ENCODE measurements at places on chromosomes 3 and 15.

DNA sequence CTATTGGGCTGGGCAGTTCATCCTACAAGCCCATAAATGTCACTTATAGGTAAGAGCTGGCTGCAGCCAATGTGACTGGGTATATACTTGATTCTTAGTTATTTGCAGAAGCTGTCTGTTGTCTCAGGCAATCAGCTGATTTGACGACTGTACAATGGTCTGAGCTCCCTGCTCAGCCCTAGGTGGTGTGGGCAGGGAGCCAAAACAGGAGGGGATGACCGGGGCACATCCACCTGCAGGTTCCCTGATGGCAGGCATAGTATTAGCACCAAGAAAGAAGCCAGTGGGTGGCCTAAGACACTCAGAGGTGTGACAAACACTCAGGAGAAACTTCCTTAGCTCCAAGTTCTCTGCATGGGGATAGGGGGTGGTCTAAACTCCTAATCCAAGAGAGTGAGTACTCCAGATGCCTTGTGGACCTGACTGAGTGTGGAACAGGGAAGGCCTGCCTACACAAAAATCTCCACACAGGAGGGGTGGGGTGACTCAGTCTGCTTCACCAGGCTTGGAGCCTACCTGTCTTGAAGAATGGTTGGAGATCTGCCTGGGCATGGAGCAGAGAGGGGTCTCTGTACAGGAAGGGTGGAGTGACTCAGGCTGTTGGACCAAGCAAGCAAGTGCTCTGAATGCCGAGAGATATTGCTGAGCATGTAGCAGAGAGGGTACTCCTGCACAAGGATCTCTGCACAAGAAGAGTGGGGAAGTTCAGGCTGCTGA lies 690.4 kb upstream of the NAALADL2 start:
- no peak for DNase-seq

- no peak for DNase-seq
Observed at GRCh38 chr3:172449466-172450149, 1.4 kb upstream of the GHSR start.

GRCh38 chr3:16723978-16724377 lies 118.8 kb upstream of the DAZL start:
- no peak for DNase-seq

DNA sequence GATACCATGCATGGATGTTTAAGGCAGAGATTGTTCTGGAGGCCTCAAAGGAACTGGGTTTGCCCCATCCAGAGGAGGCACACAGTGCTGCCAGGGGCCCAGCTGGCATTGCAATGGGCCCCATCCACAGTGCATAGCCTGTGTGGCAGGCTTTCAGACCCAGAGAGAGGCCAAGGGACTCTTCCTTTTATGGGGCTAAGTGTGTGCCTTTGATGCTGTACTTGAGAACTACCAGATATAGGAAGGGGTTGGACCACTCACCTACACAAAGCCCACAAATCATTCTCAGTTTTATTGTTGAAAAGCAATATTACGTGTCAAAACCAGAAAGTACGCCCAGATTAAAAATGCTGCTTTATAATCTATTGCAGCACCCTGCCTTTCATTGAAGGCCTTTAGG lies 134.9 kb downstream of the EPHB1 start:
- DNase-seq, result no peak

- no peak for DNase-seq
Observed at GRCh38 chr15:38854506-38854905, 289.9 kb upstream of the RASGRP1 start.

DNA sequence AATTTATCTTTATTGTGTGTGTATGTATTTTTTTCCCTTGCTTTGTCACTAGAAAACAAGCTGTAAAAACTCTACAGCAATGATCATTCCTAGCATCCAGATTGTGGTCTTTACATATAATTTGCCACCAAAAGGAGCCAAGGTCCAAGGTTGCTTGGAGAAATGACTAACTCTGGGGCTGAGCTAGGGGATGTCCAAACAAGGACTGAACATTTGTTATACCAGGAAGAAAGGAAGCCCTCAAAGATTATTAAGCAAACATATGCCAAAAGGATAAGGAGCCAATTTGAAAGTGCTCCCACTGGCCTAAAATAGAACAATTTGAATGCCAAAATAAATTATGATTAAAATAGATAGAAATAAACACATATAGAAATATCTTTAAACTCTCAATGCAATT lies 293.3 kb downstream of the ZIC1 start:
- no peak for DNase-seq

DNA sequence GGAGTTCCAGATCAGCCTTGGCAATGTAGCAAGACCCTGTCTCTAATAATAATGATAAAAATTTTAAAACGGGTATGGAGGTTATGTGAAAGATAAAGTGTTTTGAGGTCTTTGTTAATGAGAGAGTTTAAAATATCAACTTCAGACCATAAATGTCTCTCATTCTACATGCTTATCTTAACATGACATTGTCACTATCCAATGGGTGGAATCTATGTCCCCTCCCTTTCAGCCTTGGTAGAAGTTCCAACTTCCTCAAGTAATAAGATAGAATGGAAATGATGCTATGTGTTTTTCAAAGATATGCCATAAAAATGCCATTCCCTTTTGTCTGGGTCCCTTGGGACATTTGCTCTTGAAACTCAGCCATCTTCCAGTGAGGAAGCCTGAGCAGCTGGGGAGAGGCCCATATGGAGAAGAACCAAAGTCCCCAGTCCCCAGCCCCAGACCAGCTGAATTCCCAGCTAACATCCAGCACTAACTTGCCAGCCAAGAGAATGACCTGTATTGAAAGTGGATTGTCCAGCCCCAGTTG lies 17.0 kb downstream of the RPSA start:
- no peak for DNase-seq
